ENCODE measurements at places on chromosomes 1 and 21. TPM values are rescaled to one million over a fixed set of nuclear protein-coding genes. Genes with fewer than 3 reads are reported as not detected.

GRCh38 chr1:4018466-4019146 is 118.5 kb upstream of the C1orf174 start:
- no peaks in the 10 kb centered on the region for H3K27me3 ChIP-seq
- H3K4me3 ChIP-seq, result no peak overlapping the region
- no peaks in the 10 kb centered on the region for H3K36me3 ChIP-seq
- DNase-seq, result no peak
- H3K27ac ChIP-seq, result no peak overlapping the region

GRCh38 chr1:221174330-221174993 is 295.2 kb downstream of the HLX start:
- no peak for DNase-seq
- H3K4me1 ChIP-seq, result no peaks in the 10 kb centered on the region
- H3K36me3 ChIP-seq, result no peaks in the 10 kb centered on the region
- peaks cover 3% of the 10 kb centered on the region for H3K27me3 ChIP-seq
- no peak overlapping the region for H3K27ac ChIP-seq

GRCh38 chr1:23590058-23590783 is 30.9 kb upstream of the ID3 start:
- DNase-seq, result peak; percentile 42
- no peak overlapping the region for H3K4me3 ChIP-seq
- H3K4me1 ChIP-seq, result peaks cover 71% of the 10 kb centered on the region
- no peaks in the 10 kb centered on the region for H3K27me3 ChIP-seq
- no peaks in the 10 kb centered on the region for H3K36me3 ChIP-seq

DNA sequence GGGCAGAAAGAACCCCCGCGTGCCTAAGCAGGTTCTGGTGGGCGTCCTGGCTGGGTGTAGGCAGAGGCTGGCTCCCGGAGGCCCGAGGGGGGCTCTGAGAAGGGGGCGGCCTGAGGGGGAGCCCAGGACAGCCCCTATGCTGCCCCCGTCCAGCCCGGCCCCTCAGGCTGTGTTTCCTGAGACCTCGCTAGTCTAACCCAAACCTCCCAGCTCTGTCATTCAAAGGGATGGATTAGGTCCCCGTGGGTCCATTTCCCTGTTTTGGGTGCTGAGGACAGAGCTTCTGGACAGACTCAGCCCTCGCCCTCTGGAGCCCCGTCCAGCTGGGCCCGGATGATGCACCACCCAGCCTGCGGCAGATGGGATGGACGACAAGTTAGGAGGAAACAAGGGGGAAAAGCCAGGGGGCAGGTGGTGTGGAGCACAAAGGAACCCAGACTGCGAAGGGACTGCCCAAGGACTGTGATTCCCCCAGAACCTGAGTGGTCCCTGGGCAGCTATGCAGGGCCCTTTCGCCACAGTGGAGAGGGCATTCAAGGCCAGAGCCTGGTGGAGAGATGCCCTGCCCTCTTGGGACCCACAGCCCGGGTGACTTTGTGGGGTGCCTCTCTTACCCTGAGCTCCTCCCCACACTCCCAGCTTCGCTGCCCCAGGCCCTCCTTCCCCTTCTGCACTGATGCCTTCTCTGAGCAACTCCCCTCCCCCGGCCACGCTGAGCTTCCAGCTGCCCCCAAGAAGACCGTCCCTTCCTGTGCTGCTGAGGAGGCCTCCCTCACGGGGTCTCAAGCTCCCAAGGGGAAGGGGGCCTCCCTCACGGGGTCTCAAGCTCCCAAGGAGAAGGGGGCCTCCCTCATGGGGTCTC is 2.8 kb downstream of the HES4 start:
- no peak overlapping the region for H3K27ac ChIP-seq
- peaks cover 4% of the 10 kb centered on the region for H3K36me3 ChIP-seq
- H3K27me3 ChIP-seq, result peaks cover 35% of the 10 kb centered on the region
- H3K4me1 ChIP-seq, result peaks cover 20% of the 10 kb centered on the region
- H3K4me3 ChIP-seq, result no peak overlapping the region

The NUCKS1 gene
- 237 TPM for total RNA-seq

DNA sequence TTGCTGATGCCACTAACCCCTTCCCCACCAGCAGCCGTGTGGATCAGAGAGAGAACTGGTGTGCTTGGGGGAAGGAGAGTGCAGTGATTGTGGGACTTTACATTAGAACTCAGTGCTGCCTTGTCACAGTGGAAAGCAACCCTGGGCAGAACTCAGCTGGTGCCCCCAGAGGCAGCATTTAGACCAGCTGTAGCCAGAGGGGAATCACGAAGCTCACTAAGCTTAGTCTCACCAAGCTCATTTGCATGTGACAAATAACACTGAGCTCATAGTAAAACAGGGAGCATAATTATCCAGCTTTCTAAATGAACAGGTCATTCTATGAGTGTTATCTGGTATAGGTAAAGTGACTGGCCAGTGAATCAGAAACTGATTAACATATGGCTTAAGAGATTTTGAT is 9.8 kb upstream of the SMAP2 start:
- no peak for DNase-seq
- H3K27ac ChIP-seq, result no peak overlapping the region
- H3K4me1 ChIP-seq, result peaks cover 5% of the 10 kb centered on the region
- H3K36me3 ChIP-seq, result peaks cover 5% of the 10 kb centered on the region

GRCh38 chr1:35499652-35500176 is 57.5 kb downstream of the KIAA0319L start:
- H3K27ac ChIP-seq, result peak overlapping the region; percentile 4
- H3K4me3 ChIP-seq, result no peak overlapping the region
- H3K27me3 ChIP-seq, result no peaks in the 10 kb centered on the region
- peaks cover 27% of the 10 kb centered on the region for H3K36me3 ChIP-seq
- DNase-seq, result peak; percentile 74
- peaks cover 38% of the 10 kb centered on the region for H3K4me1 ChIP-seq

The FCAMR gene
- total RNA-seq, result not detected

GRCh38 chr1:239976130-239976968 is 115.3 kb upstream of the FMN2 start:
- no peaks in the 10 kb centered on the region for H3K27me3 ChIP-seq
- no peaks in the 10 kb centered on the region for H3K4me1 ChIP-seq
- H3K4me3 ChIP-seq, result no peak overlapping the region
- no peak overlapping the region for H3K27ac ChIP-seq

- no peak for DNase-seq
- no peaks in the 10 kb centered on the region for H3K36me3 ChIP-seq
- H3K27ac ChIP-seq, result no peak overlapping the region
- no peak overlapping the region for H3K4me3 ChIP-seq
- peaks cover 9% of the 10 kb centered on the region for H3K4me1 ChIP-seq
Measured at GRCh38 chr21:34743831-34744230, 75.0 kb downstream of the CLIC6 start.

The PLEKHN1 gene
- total RNA-seq, result 2.2 TPM

DNA sequence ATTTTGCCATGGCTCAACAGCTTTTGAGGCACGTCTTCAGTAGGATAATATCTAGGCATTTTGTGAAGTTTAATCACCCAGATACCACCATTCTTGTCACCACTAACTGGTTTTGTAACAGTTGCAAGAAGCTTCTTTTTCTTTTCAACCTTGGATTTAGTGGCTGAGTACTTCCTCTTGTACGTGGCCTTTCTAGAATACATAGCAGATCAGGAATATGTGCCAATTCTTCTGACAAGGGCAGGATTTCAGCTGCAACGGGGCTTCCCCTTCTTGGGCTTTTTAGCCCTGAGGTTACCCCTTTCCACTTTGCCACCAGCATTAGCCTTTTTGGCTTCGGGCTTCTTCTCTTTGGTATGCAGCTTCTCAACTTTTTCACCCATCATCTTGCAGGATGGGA is 79.3 kb upstream of the WARS2 start:
- H3K4me1 ChIP-seq, result no peaks in the 10 kb centered on the region
- DNase-seq, result no peak
- H3K4me3 ChIP-seq, result no peak overlapping the region
- no peak overlapping the region for H3K27ac ChIP-seq

DNA sequence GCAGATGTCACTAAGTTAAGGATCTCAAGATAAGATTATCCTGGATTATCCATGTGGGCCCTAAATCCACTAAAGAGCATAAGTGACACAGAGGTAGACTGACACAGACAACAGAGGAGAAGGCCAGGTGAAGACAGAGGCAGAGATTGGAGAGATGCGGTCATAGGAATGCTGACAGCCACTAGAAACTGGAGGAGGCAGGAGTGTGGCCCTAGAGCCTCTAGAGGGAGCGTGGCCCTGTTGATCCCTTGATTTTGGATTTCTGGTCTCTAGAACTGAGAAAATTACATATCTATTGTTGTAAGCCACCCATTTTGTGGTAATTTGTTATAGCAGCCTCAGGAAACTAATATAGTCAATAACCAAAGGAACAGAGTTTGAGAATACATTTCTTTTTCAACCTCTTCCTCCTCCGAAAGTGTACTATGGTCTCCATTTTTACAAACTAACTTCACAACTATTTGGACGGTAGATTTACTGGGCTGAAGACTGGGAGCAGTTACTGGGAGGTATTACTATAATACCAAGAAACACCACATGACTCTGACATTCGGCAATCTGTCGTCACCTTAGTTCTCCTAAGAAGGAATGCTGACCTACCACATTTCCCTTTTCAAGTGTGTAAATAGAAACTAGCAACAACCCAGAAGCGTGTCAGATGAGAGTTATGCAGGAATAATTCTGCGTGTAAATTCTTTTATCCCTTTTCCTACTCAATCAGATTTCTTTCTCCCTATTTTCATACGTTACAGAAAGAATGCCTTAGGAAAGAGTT is 116.0 kb upstream of the ZNHIT6 start:
- no peaks in the 10 kb centered on the region for H3K27me3 ChIP-seq
- H3K27ac ChIP-seq, result no peak overlapping the region
- no peaks in the 10 kb centered on the region for H3K36me3 ChIP-seq
- no peak for DNase-seq
- no peak overlapping the region for H3K4me3 ChIP-seq
- no peaks in the 10 kb centered on the region for H3K4me1 ChIP-seq

GRCh38 chr1:35629051-35629450 is 12.3 kb downstream of the PSMB2 start:
- H3K36me3 ChIP-seq, result peaks cover 54% of the 10 kb centered on the region
- no peaks in the 10 kb centered on the region for H3K4me1 ChIP-seq
- H3K27ac ChIP-seq, result no peak overlapping the region
- no peak overlapping the region for H3K4me3 ChIP-seq

DNA sequence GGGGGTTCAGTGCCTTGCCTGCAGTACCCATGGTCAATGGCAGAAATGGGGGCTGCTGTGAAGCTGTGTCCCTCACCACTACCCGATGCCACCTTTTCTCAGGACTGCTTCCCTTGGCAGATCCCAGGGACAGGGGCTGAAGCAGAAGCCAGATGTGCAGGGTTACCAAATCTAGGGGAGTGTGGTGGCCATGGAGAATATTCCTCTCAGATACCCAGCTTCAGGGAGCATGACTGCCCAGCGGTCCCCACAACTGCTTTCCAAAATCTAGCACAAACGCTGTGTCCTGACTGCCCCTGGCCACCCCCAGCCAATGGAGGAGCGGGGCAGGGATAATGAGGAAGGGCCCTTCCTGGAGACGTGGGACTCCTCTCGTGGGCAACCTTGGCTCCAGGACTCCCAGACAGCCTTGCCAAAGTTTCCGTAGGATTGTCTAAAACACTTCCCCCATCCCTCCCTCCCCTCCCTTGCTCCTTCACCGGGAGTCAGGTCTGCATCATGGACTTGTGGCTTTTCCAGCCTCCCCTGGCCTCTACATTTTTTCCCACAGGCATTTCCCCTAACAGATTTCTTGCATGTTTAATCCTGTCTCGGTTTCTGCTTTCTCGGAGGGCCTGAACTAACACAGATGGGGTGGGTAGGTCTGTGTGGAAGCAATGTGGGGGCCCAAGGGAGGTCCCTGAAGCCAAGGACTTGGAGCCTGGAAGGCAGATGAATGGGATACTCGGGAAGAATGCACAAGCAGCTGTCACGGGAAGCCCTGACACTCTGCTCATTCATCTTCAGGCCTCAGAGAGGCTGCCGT is 80.5 kb downstream of the OMA1 start:
- H3K27me3 ChIP-seq, result no peaks in the 10 kb centered on the region
- H3K4me1 ChIP-seq, result no peaks in the 10 kb centered on the region
- no peak for DNase-seq
- no peak overlapping the region for H3K4me3 ChIP-seq

The MARK1 gene
- not detected for total RNA-seq

The PRELP gene
- total RNA-seq, result not detected

DNA sequence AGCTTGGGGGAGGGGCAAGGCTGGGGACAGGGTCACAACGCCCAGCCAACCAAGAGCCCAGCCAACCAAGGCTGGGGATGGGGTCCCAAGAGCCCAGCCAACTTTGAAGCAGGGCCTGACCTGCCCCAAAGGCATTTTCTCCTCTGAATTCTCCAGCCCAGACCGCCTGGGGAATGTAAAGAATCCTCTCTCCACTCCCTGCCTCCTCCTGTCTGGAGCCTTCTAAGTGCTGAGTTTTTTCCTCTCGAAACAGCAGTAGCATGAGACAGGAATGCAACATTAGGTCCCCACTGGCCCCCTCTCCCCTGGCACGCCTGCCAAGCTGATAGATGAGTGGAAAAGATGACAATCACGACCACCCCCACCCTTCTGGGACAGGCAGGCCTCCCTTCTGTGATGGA is 17.0 kb downstream of the C1orf198 start:
- H3K27ac ChIP-seq, result no peak overlapping the region
- H3K36me3 ChIP-seq, result no peaks in the 10 kb centered on the region
- H3K4me3 ChIP-seq, result no peak overlapping the region
- H3K27me3 ChIP-seq, result no peaks in the 10 kb centered on the region
- H3K4me1 ChIP-seq, result no peaks in the 10 kb centered on the region

GRCh38 chr1:67427465-67427864 is 2.7 kb downstream of the SERBP1 start:
- peak overlapping the region; percentile 78 for H3K4me3 ChIP-seq
- H3K4me1 ChIP-seq, result peaks cover 49% of the 10 kb centered on the region
- peaks cover 69% of the 10 kb centered on the region for H3K36me3 ChIP-seq
- no peak for DNase-seq

The IGSF9 gene
- total RNA-seq, result not detected

DNA sequence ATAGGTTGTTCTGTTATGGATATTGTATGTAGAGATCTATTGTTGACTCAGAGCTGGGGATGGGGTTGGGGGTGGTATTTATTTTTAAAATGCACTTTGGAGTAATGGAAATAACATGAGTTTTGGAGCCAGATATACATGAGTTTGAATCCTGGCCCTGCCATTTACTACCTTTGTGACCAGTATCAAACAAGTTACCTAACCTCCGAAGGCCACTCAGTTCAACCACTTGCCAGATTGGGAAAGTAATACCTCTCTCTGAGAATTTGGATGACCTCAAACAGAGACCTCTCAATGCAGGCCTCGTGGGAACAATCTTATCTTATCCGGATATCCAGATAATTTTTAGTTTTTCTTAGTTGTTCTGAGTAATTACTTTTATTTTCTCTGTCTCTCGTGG is 181.0 kb downstream of the FGGY start:
- H3K27ac ChIP-seq, result no peak overlapping the region
- no peaks in the 10 kb centered on the region for H3K36me3 ChIP-seq
- peaks cover 19% of the 10 kb centered on the region for H3K4me1 ChIP-seq
- H3K27me3 ChIP-seq, result no peaks in the 10 kb centered on the region

DNA sequence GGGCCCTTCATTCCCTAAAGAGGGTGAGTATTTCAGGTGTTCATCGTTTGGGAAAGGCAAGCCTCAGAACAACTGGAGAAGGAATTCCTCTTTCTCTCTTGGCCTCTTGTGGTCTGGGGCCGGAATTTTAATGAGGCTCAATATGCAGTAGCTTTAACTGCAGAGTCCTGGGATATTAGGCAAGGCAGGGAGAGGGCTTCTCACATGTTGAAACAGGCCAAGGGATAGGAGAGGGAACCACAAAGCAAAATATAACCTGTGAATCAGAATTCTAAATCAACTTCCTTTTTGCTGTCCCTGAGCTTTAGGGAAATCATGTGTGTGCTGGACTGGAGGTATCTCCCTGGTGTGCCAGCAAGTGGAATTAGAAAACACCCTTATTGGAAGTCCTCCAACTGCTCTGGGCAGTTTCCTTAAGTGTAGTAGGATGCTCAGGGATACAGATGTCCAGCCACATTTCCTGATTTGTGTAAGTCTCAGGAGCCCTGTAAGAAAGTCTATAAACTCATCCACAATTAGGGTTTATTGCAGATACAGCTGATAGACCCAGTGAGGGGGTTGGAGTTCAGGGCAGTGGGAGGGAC is 215.8 kb upstream of the ZRANB2 start:
- H3K4me1 ChIP-seq, result no peaks in the 10 kb centered on the region
- H3K4me3 ChIP-seq, result no peak overlapping the region
- H3K36me3 ChIP-seq, result no peaks in the 10 kb centered on the region
- DNase-seq, result no peak
